ENCODE measurements at places on chromosomes 12 and 14.

DNA sequence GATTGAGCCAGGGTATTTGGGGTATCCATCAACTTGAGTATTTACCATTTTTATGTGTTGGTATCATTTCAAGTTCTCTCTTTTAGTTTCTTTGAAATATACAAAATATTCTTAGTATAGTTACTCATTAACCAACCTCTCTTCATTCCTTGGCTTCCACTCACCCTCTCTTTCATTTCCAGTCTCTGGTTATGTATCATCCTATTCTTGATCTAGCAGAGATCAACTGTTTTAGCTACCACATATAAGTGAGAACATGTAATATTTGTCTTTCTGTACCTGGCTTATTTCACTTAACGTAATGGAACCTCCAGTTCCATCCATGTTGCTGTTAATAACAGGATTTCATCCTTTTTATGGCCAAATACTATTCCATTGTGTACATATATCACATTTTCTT lies 86.9 kb downstream of the DACT1 start:
- no peak for DNase-seq

DNA sequence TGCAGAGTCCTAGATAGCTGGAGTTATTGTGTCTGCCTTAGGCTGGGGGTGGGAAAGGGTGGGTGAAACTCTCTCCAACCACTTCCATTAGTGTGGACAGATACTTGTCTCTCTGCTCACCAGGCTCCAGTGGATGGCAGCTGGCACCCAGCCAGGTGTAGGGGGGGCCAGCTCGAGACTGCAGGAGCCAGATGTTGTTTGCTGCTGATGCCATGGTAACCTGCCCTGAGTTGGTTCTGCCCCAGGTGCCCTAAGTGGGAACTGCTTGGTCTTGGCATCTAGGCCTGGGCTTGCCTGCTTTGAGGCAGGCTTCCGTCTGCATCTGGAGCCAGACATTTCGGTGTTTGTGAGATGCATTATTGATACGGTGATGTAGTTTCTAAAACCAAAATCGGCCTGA lies 82.2 kb downstream of the ADCK1 start:
- DNase-seq = no peak

DNA sequence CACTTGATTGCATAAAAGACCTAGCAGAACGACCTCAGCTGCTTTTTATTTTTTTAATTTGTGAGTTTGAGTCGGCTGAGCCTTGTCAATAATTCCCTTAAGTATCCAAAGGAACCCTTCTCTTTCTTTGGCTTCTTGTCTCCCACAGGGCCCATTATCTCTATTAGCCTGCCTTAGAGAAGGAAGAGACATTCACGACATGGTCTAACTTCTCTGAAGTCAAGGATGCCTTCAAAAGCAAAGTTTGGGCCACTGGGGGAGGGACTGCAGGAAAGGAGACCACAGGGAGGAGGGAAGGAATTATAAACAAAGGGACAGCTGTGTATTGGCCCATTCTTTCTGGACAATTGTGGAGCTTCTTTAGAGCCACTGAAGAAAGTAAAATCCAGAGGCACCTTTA lies 126.4 kb downstream of the BRMS1L start:
- no peak for DNase-seq

DNA sequence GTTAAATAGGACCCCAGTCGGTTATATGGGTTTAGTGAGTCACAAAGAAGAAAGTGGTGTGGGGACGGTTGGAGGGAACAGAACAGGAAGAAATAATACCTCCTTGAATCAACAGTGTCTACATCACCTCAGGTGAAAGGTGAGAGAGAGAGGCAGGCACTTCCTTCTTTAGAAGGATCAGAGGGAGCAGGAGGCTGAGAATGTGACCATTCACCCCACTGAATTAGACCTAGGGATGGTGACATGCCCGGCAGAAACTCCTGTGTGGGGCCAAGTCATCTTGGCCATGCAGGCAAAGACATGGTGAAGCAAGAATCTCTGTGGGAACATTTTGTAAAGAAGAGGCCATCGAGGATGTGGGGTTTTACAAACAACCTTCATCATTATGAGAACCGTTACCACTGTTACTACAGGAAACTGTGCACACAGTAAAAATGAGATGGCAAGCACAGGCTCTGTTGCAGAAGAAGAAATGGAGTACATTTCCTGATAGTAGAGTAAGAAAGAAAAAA lies 1196.9 kb downstream of the VRK1 start:
- DNase-seq = no peak

DNA sequence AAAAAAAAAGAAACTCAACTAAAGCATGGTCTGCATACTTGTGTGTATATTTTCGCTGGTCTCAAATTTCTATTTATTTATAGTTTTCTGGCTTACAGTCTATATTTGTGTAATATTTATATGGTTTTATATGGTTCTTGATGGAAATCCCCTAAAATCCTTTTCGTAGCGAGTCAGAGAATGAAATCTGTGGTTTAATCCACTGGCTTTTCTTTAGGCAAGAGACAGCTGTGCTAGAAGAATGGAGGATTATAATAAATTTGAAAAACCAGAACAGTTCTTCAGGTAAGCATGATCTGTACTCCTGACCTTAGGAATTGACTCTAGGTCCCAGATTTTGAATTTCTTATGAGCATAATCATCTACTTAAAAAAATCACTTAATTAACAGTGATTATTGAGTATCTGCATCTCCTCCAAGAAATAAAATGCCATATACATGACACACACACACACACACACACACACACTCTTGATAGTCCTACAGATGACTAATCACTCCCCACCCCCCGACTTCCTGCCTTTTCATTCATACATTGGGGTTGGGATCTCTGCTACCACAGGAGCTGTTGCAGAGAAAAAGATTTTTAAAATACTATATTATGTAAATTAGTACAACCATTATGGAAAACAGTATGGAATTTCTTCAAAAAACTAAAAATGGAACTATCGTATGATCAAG lies 113.4 kb downstream of the CRADD start:
- peak; percentile 18 for DNase-seq

All from stimulated activated CD4-positive, alpha-beta T cell treated with anti-CD3 and anti-CD28 coated beads, Interleukin-4, amount 100 ng/mL, for 1 hour (primary cell).